ENCODE measurements at places on chromosomes 7 and 10. TPM values are rescaled to one million over a fixed set of nuclear protein-coding genes. Genes with fewer than 3 reads are reported as not detected.

The RASSF4 gene
- 95.8 TPM for total RNA-seq

The ZNF3 gene
- 29.7 TPM for total RNA-seq

The OR2A7 gene
- total RNA-seq, result 0.67 TPM

The SAP25 gene
- total RNA-seq, result 9.1 TPM

The SFTPA1 gene
- not detected for total RNA-seq

The MYOZ1 gene
- total RNA-seq, result 1.8 TPM

The ACBD7 gene
- 43.2 TPM for total RNA-seq

The PAX4 gene
- total RNA-seq, result not detected

The CPA1 gene
- total RNA-seq, result not detected

The AQP1 gene
- total RNA-seq, result 152 TPM

The ADCY1 gene
- total RNA-seq, result 164 TPM

The TUBB8 gene
- total RNA-seq, result not detected

The TAS2R3 gene
- total RNA-seq, result 6.6 TPM

The CRYGN gene
- 0.32 TPM for total RNA-seq

The PKD2L1 gene
- 3.5 TPM for total RNA-seq

The GBX1 gene
- total RNA-seq, result not detected

The RET gene
- total RNA-seq, result 8.4 TPM

The GET4 gene
- 46.2 TPM for total RNA-seq

The GIMAP2 gene
- 3.4 TPM for total RNA-seq

The MKX gene
- total RNA-seq, result 8.1 TPM

The GPRIN2 gene
- total RNA-seq, result not detected

The OR6V1 gene
- not detected for total RNA-seq

The SUN3 gene
- not detected for total RNA-seq

The OTUD1 gene
- total RNA-seq, result 23.3 TPM

The GRK5 gene
- total RNA-seq, result 12.6 TPM

The GCK gene
- total RNA-seq, result 2.3 TPM

The PTN gene
- 112 TPM for total RNA-seq

The CALD1 gene
- 46.8 TPM for total RNA-seq

The ANKRD7 gene
- total RNA-seq, result 3.5 TPM

The FHIP2A gene
- total RNA-seq, result 34.3 TPM

The CCL26 gene
- total RNA-seq, result not detected

The ZCWPW1 gene
- 4.0 TPM for total RNA-seq

The C7orf57 gene
- total RNA-seq, result not detected
